Naive thymus-derived CD4-positive, alpha-beta T cell (primary cell): ENCODE measurements at places on chromosomes 16 and 17. TPM values are rescaled to one million over a fixed set of nuclear protein-coding genes. Genes with fewer than 3 reads are reported as not detected.

C17orf107 gene
- polyA plus RNA-seq: 0.95 TPM

TBX6 gene
- not detected for polyA plus RNA-seq

SLC6A4 gene
- 0.05 TPM for polyA plus RNA-seq

RNF43 gene
- polyA plus RNA-seq: 0.96 TPM

MAP2K3 gene
- 76.7 TPM for polyA plus RNA-seq

GFAP gene
- not detected for polyA plus RNA-seq

CACNG5 gene
- polyA plus RNA-seq: not detected

C16orf86 gene
- 5.7 TPM for polyA plus RNA-seq

GNAO1 gene
- not detected for polyA plus RNA-seq

SEZ6 gene
- 0.63 TPM for polyA plus RNA-seq

SBK1 gene
- polyA plus RNA-seq: 10.0 TPM

SULT1A2 gene
- polyA plus RNA-seq: not detected

ZG16 gene
- polyA plus RNA-seq: not detected

JUP gene
- polyA plus RNA-seq: 0.19 TPM
